ENCODE measurements at places on chromosomes 13 and 19. TPM values are rescaled to one million over a fixed set of nuclear protein-coding genes. Genes with fewer than 3 reads are reported as not detected.
A peak's percentile ranks its signal among the peaks of the same experiment; 100 is the strongest.

Gene PTPRH
- total RNA-seq: not detected

Gene ERICH6B
- not detected for total RNA-seq

Gene CABP5
- total RNA-seq: not detected

Gene AMER2
- not detected for total RNA-seq

Gene MYO1F
- total RNA-seq: 254 TPM

- H3K4me1 ChIP-seq: no peaks in the 10 kb centered on the region
- H3K27ac ChIP-seq: no peak overlapping the region
- H3K36me3 ChIP-seq: no peaks in the 10 kb centered on the region
- H3K27me3 ChIP-seq: no peaks in the 10 kb centered on the region
Observed at GRCh38 chr13:110103026-110103425, 203.9 kb downstream of the COL4A1 start.

DNA sequence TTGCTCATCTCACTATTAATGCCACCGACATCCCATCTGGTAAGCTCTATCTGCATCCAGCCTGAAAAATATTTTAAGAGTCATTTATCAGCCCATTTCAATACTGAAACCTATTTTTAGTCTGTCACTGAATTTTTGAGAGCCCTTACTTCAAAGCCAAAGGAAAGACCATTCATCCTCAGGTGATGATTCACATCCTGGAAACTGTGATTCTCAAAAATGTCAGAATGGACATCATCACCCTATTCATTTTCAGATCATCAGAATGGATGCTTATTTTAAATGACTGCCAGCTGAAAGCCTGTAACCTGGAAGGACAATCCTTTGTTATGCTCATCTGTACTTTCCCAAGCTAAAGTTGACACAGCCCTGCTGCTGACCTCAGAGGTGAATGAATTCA, 27.0 kb downstream of the TNFSF11 start:
- H3K27me3 ChIP-seq: peaks cover 8% of the 10 kb centered on the region
- no peak for DNase-seq
- no peak overlapping the region for H3K4me3 ChIP-seq
- peaks cover 7% of the 10 kb centered on the region for H3K4me1 ChIP-seq
- no peaks in the 10 kb centered on the region for H3K36me3 ChIP-seq
- H3K27ac ChIP-seq: no peak overlapping the region

DNA sequence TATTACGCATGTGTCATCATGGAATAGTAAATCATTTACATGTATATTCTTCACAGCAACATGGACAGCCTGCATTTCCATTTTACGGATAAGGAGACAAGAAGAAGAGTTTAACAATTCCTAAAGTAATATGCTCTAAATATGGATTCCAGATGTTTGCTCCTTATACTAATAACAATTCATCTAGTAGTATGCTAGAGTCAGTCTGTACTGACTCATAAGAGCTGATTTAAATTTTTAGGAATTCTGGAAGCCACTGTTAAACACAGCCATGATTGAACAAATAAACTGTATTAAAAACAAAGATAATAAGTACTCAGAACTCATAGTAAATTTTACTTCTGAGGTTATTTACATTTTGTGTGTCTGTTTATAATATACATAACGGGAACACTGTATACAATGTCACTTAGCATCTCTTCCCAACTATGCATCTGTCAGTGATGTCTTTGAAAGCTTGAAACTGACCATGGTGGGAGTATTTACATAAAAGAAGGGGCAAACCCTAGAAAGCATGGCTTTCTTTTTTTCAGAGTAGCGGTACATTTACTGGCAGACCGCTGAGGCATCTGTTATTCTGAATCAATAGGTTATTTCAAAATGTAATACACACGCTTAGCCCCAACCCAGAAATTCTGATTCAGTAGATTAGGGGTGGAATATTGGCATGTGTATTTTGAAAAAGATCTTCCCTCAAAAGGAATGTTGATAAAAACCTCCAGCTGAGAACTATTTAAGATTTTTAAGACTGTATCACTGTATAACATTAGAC, 12.9 kb downstream of the ZC3H13 start:
- H3K4me3 ChIP-seq: no peak overlapping the region
- DNase-seq: no peak
- no peaks in the 10 kb centered on the region for H3K27me3 ChIP-seq
- no peak overlapping the region for H3K27ac ChIP-seq

GRCh38 chr19:44002212-44002565, 568 bp upstream of the ZNF230 start:
- peaks cover 16% of the 10 kb centered on the region for H3K4me1 ChIP-seq
- no peak for DNase-seq
- peak overlapping the region; percentile 96 for H3K27ac ChIP-seq

DNA sequence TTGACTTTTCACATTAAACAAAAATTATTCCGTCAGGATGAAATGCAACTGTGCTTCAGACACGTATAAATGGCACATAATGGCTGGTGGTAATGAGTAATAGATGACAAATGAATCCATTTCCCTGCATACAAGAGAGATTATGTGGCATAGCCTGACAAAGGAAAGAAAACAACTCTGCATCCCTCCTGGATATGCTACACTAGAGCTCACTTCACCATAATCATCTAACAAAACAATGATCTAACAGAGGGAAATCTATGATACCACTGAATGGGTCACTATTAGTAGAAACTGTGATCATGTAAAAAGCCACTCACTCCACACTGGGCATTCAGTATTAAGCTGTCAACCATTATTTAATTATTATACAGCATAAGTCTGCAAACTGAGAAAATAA, 1498.4 kb downstream of the EFNB2 start:
- no peak overlapping the region for H3K27ac ChIP-seq
- DNase-seq: no peak
- H3K36me3 ChIP-seq: no peaks in the 10 kb centered on the region
- H3K4me1 ChIP-seq: no peaks in the 10 kb centered on the region

DNA sequence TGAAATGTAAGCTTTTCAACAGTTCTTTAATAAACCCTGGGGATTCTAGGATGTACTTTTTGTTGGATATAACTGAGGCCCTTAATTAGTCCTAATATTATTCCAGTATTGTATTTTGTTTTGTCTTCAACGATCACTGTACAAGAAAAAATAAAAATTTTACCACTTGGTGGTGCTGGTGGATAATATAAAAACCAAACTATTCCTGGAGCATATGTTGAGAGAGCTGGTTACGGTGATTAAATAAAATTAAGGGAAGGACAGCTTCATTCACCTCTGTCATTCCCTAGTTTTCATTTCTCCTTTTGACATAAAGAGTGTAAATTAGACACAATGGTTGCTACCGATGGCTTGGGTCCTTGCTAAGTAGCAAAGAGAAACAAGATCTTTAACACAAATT, 598.6 kb upstream of the PCDH20 start:
- no peaks in the 10 kb centered on the region for H3K4me1 ChIP-seq
- no peak overlapping the region for H3K27ac ChIP-seq
- no peak for DNase-seq
- no peak overlapping the region for H3K4me3 ChIP-seq
- no peaks in the 10 kb centered on the region for H3K36me3 ChIP-seq

DNA sequence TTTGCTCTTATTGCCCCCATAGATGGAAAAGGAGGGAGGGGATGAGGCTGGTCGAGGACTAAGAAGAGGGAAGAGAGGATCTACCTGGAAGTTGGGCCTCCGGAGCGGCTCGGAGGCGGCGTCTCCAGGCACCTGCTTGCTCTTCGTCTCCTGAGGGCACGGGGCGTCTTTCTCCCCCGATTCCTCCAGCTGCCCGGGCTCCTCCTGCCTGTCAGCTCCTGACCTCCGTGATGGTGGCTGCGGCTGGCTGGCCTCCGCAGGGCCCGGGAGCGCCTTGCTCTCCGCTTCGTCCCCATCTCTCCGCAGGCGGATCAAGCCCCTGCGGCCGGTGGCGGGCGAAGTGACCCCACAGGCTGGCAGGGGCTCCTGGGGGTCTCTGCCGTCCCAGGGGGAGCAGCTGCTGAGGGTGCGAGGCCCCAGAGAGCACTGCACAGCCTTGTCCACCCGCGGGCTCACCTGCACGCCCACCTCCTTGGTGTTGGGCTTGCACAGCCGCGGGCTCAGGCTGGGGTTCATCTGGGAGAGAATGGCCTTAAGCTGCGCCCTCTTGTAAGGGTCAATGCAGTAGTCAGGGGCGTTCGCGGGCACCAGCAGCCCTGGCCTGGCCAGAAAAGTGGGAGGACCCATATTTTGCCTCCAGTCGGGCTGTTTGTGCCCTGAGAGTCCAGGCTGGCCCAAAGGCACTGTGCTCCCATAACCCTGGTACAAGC, 3.8 kb downstream of the ZAR1L start:
- no peak for DNase-seq
- H3K27me3 ChIP-seq: peaks cover under 1% of the 10 kb centered on the region
- peaks cover 39% of the 10 kb centered on the region for H3K4me1 ChIP-seq
- no peak overlapping the region for H3K27ac ChIP-seq
- H3K4me3 ChIP-seq: no peak overlapping the region

- no peak overlapping the region for H3K4me3 ChIP-seq
- DNase-seq: no peak
- H3K27ac ChIP-seq: no peak overlapping the region
- H3K36me3 ChIP-seq: no peaks in the 10 kb centered on the region
- no peaks in the 10 kb centered on the region for H3K4me1 ChIP-seq
Observed at GRCh38 chr13:49351871-49352270, 92.0 kb downstream of the CAB39L start.

Data from activated CD8-positive, alpha-beta T cell treated with anti-CD3 and anti-CD28 coated beads, Interleukin-2, amount 10 ng/mL, durations not matched to agents 7 days and 5 days (primary cell).